ENCODE measurements at places on chromosomes 5 and 9.
A peak's percentile ranks its signal among the peaks of the same experiment; 100 is the strongest.

GRCh38 chr5:96761618-96762017 lies 46.1 kb downstream of the ERAP1 start:
- no peak for DNase-seq

DNA sequence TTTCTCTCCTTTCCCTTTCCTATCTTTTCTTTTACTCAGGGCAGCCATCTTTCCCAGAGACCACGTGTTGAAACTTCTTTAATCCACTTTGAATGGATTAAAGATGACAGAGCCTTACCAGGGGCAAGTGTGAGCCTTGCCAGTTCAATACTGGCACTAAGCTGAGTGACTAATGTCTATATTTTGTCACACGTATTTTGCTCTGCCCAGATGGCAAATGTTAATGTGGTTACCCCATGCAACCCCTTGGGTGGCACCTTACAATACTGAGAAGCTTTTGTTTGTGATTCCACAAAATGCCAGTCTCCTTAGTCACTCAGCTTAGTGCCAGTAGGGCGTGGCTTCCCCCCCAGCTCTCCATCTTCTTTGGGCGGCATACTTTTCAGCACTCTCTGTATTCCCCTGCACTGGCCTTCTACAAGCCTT lies 24.8 kb downstream of the ANXA1 start:
- no peak for DNase-seq

DNA sequence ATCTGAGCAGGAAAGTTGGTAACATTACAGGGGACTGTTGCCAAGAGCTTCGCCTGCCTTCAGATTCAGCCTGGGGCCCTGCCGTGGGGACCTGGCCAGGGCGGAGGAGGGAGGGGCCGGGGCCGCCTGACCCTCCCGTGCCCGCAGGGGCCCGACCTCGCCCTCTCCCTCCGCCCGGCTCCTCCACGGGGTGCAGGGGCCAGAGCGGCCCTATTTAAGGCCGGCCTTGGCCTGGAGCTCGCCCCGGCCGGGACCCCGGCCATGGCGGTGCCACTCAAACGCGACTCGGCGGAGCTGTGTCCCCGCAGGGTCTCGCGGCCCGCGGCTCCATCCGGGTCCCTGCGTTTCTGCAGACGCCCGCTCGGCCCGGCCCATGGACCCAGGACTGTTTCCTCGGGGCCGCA lies 757 bp downstream of the TMEM250 start:
- DNase-seq = no peak

DNA sequence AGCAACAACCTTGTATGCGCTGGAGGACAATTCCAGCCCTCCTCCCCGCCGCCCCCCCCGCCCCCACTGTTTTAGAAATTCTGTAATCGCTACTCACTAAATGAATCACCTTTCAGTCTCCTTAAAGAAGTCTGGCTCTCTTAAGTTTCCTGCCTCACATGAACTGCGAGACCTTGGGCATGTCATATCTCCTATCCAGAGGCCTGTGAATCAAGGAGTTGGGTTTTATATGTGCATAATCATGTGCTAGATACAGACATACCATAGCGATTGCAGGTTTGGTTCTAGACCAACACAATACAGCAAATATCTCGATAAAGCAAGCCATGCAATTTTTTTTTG lies 337 bp upstream of the DMAC1 start:
- DNase-seq = no peak

DNA sequence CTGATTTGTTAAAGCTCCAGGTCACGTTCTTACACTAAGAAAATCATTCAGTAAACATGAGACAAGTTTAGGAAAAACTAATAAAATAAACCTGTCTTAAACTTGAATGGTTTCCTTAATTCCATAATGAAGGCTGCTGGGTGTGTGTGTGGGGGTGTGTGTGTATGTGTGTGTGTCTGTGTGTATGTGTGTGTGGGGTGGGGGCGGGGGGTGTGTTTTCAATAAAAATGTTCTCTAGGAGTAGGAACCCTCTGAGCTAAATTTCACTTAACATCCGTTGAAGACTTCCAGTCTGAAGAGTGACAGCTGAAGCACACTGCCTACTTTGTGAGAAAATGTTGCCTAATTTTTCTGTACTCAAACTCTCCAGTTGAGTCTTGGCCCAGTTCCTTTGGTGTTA lies 54.5 kb downstream of the HSPA4 start:
- DNase-seq = no peak

DNA sequence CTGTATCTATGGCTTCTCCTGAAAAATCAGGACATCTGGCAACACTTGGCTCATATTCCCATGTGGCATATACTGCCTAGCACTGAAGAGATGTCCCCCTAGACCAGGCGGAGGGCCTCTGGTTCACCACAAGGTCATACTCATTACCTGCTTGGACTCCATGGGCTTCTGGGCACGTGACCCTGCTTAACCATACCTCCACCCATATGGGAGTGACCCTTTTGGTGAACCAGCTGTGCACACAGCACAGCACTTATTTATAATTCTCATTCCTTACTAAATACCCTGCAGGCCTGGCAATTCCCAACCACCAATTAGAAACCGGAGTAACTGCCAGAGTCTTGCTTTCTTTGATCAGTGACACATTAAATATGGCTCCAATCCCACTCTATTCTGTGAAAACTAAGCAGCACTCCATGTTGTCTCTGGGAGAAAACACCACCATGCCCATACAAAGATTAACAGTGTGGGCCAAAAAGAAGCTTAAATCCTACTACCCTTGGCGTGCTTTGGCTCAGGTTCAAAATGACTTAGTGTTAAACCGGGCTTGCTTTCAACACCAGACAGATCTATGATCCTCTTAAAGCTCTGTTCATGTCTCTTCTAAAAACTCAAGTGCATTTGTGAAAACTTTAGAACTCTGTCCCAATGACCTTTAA lies 57.7 kb downstream of the MTMR12 start:
- no peak for DNase-seq

DNA sequence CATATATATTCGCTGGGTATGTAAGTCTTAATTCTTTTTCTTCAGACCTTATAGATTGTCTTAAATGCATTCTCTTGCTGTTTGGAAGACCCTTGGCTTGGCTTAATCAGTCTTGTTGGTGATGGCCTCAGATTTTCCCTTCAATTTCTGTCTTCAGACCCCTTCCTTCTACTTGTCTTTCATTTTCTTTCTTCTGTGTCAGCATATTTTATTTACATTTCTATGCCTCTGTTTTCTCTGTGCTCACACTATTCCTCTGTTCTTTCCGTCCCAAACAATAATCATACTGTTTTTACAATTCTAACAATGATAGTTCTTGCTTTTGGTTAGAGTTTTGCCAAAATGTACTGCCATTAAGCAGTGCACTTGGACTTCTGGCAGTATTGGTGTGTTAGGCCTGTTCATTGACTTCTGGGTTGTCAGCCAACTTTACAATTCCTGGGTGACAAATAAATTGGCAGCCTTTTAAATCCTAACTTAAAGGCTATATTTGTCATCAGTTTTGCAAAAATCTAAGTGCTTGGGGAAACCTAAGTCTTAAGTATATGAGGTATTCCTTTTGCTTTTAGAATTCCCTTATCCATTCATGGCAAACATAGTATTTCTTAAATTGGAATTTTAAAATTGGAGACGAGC lies 8.0 kb downstream of the SRFBP1 start:
- no peak for DNase-seq

DNA sequence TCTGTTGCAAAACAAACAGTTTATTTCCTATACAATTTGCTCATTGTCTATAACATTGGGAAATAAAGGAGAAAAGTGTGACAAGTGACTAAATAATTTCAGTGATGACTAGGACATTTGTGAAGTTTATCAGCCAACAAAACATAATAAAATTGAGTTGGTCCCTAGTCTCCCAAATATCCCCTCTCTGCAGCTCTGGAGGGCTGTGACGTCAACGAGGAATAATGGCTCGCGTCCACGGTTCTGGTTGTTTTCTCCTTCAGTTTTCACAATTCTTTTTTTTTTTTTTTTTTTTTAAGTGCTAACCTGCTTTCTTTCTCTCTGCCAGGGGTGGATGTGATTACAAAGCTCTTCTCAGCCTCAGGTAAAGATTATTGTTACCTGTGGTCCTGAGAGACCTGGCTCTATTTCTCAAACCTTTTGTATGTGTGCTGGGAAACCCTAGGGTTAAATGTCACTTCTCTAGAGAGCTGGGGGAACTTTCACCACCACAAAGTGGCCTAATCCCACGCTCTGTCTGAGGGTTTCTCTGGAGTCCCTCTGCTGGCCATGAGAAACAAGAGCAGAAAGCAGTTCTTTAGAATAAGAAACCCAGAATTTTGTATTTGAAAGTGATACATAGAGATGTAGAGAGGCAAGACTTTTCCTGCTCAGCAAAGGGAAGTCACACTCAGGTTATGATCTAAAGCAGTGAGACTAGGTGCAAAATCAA lies 36.2 kb upstream of the ANKRD55 start:
- peak; percentile 76 for DNase-seq

DNA sequence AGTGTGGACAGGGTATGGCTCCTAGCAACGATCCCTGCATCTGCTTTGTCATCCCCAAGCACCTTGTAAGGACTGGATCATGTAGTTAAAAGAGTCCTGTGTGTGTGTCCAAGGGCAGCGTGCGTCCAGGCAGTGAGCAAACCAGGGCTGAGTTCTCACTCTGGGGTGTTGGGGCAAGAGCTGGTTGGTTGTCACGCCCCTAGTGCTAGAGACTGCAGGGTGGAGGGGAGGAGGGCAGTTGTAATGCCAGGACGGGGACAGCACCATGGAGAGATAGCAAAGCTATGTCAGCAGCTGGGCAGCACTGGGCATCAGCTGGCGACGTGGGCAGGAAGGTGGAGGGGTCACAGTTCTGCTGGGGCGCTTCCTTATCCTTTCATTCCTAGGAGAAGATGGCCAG lies 100.8 kb downstream of the ZNF618 start:
- no peak for DNase-seq

DNA sequence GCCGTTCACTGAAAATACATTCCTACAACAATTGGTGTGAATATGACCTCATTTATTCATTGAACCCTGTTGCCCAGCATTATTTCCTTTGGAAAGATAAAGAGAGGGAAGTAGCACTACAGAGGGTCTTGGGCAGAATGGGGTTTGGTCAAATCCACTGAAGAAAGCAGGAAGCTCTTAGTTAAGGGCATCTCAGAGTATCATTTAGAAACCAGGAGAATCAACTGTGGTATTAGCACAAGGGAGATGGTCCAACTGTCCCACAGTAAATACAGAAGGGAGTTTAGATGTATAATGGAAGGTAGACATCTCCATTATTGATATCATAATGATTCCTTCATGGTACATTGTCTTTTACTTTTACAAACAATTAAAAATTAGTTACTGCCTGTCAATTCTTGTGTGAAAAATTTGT lies 47.1 kb downstream of the LIX1 start:
- DNase-seq = no peak

GRCh38 chr9:115522912-115523311 lies 405.0 kb upstream of the TNC start:
- no peak for DNase-seq

- DNase-seq = peak; percentile 82
These were observed 110.3 kb upstream of the IQGAP2 start for GRCh38 chr5:76292620-76293322.

DNA sequence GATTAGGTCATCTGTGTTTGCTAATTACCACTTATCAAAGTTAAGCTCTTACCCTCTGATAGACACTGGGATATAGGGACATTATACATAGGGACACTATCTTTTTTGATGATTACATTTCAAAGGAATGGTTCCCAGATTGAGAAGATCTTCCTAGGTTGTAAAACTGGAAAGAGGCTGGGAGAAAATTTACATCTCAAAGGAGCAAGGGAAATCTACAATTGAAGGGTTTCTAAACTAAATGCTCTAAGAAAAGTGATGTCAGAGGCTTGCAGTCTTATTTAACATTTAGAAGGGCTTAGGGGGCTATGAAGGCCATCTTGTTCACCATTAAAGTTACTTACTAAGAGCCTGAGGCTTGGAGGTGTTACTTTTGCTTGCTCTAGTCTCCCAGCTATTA lies 242.8 kb downstream of the PRR16 start:
- no peak for DNase-seq

DNA sequence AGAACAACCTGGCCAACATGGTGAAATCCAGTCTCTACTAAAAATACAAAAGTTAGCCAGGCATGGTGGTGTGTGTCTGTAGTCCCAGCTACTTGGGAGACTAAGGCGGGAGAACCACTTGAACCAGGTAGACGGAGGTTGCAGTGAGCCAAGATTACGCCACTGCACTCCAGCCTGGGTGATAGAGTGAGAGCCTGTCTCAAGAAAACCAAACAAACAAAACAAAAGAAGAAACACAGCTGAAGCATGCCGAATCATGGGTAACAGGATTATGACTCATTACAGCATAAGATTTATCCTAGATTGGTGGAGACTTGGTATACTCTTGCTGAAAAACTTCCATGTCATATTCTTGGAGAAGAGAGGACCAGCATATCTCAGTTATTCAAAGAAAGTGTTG lies 236.7 kb upstream of the CCNH start:
- no peak for DNase-seq

DNA sequence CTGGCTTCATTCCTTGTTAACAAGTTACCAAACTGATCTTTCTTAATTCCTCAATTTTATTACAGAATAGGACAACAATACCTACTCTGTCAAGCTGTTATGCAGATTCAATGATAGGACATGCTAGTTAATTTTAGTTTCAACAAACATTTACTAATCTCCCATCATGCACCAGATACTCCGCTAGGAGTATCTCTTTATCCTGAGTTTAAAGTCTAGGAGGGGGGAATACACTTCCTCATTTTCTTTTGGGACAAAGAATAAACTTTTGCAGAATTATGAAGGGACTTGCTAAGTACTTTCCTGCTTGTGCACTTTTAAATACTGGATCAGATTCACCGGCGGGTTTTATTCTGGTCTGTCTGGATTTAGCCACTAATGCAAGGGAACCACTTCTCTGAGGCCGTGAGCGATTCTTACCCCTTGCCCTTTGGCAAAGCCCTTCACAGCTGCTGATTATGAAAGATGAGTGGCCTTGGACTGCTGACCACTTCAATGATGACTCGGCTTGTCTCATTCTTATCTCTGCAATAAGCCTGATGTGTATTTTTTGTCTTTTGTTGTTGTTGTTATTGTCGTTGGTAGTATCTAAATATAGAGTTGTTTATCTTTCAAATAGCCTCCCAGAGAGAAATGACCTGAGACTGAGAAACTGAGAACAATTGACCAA lies 73.9 kb downstream of the RMI1 start:
- DNase-seq = no peak

DNA sequence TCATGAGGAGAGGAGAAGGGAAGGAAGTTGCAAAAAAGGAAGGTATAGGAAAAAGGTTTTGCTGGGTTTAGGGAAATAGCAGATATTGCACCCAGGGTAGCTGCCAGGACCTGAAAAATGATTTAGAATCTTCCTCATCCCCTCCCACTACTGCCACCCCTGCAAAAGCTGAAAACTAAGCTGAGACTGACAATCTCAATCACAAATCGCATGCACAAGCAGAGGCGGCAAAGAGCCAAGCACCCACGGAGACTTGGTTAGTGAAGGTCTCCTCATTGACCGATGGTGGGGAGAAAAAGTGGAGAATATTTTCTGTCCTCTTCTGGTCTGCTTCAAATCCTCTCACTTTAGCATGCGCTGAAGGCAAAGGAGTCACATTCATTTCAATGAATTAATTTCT lies 39.1 kb upstream of the PAM start:
- DNase-seq = no peak

Data from Kasumi-1 (cell line).